ENCODE measurements at places on chromosomes 4 and X.
A peak's percentile ranks its signal among the peaks of the same experiment; 100 is the strongest.

GRCh38 chr4:147842573-147842972 is 110.7 kb downstream of the ARHGAP10 start:
- DNase-seq = peak; percentile 72

DNA sequence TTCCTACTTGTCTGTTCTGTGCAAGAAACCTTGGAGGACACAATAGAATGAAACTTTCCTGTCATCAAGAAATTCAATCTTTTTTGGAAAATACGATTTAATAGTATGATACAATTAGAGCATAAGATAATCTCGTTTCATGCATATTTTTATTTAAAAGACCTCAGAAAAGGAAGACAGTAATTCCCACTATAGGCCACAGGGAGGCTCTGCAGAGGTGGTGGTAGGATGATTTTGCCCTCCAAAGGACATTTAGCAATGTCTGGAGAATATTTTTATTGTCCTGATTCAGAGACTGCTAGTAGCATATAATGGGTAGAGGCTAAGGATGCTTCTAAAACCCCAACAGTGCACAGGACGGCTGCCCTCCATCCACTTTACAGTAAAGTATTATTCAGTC is 68.7 kb downstream of the PAK3 start:
- DNase-seq = no peak

DNA sequence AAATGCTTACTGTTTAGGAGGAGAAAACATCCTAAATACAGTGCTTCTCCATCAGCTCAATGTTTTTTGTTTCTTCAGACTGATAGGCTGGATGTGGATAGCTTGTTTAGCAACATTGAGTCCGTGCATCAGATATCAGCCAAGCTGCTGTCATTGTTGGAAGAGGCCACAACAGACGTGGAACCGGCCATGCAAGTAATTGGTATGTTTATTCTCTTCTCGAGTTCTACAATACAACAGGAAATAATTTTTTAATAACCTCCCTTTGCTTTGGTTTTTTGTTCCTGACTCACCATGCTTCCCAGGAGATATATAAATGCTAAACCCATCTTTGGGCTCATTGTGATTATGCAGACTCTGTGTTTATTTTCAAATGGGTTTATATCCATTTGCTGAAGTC is 60.9 kb downstream of the ARHGEF38 start:
- DNase-seq = no peak

- no peak for DNase-seq
Measured at GRCh38 chr4:30860978-30861377, 140.8 kb downstream of the PCDH7 start.

GRCh38 chr4:106186201-106186600 is 129.8 kb downstream of the TBCK start:
- DNase-seq = no peak

- no peak for DNase-seq
Measured at GRCh38 chr4:71188156-71188640, 150.6 kb upstream of the SLC4A4 start.

DNA sequence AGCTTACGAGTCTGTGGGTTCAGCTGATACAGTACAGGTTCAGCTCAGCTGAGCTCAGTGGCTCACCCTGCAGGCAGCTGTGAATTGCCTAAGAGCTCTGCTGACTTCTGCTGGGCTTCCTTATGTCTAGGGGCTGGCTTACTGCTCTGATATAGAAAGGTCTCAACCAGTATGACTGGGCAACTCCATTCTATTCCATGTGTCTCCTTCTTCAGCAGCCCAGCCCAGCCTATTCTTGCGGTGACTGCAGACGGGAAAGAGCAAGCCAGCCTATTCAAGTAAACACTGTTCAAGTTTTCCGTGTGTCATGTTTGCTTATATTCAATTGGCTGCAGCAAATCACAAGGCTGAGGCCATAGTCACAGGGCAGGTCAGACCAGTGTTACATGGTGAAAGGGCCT is 615.4 kb upstream of the ZFP42 start:
- DNase-seq = no peak

Data from left ventricle myocardium inferior (tissue), 1 donor.